Left lung (tissue), 14 donors: ENCODE measurements at places on chromosomes 2 and 18. TPM values are rescaled to one million over a fixed set of nuclear protein-coding genes. Genes with fewer than 3 reads are reported as not detected.
A peak's percentile ranks its signal among the peaks of the same experiment; 100 is the strongest.

DNA sequence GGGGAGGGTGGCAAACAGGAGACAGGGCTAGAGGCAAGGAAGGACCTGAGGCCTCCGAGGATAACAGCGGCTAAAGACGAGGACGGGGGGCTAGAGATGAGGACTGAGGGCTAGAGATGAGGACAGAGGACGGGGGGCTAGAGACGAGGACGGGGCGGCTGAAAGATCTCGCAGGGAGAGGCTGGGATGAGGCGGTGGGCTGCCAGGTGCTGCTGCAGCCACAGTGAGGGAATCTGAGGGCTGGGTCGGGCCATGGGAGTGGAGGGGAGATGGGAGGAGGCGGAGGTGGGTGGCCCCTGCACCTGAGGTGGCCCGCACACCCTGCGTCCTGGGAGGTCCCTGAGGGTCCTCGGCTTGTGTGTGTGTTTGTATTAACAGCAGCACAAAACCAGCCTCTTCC, 350.2 kb upstream of the SALL3 start:
- no peak for DNase-seq

GRCh38 chr2:209940936-209941335, 61.5 kb upstream of the RPE start:
- peak; percentile 89 for DNase-seq

DNA sequence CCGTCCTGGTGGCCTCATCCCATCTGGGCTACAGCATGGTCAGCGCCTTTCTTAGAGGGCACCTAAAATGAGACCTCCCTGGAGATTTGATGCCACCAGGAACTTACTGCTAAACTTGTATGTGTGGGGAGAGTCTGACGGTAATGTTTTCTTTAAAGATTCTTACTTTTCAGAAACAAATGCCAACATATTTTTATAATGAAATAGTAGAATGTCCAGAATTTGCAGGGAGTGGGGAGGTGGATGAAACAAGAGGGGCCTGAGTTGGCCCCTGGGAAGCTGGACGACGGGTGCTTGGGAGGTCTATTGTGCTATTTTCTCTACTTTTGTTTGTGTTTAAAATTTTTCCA, 118.8 kb upstream of the CTDP1 start:
- DNase-seq: no peak

GRCh38 chr2:5766561-5766960, 74.4 kb downstream of the SOX11 start:
- DNase-seq: no peak

DNA sequence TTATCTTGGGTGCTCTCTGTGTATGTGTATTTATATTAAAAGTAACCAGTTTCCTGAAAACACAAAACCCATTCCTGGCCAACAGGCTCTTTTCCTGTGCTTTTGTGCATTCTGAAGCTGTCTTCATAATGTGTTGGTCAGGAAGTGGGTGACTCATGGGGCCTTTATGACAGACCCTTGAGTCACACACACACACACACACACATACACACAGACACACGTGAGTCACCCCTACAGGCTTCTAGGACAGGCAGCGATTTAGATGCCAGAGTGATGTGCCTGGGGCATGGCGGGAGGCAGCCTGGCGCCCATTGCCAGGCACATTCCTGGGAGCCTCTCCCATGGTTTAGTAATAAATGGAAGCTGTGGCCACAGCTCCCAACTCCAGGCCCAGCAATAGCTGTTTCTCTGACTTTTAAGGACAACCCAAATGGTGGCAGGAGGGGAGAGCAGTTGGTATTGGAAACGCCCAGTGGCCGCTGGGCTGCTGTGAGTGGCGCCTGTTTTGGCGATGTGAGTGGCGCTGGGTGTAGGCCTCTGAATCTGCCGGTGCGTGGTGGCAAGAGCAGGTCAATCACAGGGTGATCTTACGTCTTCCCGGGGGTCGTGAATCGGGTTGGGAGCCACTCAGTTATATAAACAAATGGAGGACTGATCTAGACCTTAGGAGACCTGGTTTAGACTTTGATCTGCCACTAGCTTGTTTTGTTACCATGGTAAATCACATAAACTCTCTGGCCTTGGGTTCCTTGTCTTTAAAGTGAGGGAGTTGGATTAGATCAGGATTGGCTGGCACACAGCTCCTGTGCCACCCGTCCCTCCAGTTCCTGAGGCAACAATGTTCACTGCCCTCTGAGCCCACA, 150.7 kb upstream of the DLX2 start:
- DNase-seq: no peak

DNA sequence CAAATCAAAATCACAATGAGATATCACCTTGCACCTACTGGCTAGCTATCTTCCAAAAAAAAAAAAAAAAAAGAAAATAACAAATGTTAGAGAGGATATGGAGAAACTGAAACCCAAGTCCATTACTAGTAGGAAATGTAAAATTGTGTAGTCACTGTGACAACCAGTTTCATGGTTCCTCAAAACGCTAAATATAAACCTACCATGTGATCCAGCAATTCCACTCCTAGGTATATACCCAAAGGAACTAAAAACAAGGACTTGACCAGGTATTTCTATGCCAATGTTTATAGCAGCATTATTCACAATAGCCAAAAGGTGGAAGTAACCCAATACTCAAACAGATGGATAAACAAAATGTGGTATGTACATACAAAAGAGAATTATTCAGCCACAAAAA, 11.7 kb upstream of the SCRN3 start:
- DNase-seq: no peak

DNA sequence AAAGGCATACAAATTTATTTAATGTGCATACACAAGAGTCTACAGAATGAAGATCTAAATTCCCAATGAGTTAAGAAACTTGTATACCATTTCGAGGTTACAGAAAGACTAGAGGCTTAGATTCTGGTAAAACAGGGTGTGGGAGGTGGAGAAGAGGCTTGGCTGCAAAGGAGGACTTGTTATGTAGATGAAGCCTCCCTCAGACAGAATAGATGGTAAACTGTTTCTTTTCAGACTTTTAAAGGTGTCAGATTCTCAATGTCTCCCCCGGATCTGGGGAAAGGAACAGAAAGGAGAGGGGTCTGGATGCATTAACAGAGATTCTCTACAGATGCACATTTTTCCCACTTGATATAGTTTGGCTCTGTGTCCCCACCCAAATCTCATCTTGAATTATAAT, 126.0 kb downstream of the ST6GAL2 start:
- DNase-seq: no peak

GRCh38 chr18:60421356-60422118, 49.0 kb upstream of the MC4R start:
- DNase-seq: no peak

- DNase-seq: no peak
Observed at GRCh38 chr18:61697306-61697909, 195.4 kb downstream of the RNF152 start.

DNA sequence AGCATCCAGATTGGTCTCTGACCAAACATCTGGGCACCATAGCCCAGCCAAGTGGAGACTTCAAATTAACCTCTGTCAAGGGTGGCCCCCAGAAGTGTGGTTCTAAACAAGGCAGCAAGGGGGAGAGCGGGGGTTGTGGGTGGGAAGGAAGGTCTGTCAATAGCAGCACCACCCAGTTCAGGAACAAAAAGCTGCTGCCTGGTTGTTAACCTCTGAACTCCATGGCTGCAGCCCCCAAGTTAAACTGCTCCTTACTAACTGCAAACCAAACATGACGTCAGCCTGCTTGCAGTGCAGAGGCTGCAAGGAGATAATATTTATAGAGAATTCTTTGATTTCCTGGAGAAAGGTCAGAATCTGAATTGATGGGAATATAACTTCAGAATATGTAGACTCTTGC, 76.5 kb downstream of the ARL4C start:
- no peak for DNase-seq

GRCh38 chr2:135818937-135819610, 17.9 kb downstream of the LCT start:
- no peak for DNase-seq

DNA sequence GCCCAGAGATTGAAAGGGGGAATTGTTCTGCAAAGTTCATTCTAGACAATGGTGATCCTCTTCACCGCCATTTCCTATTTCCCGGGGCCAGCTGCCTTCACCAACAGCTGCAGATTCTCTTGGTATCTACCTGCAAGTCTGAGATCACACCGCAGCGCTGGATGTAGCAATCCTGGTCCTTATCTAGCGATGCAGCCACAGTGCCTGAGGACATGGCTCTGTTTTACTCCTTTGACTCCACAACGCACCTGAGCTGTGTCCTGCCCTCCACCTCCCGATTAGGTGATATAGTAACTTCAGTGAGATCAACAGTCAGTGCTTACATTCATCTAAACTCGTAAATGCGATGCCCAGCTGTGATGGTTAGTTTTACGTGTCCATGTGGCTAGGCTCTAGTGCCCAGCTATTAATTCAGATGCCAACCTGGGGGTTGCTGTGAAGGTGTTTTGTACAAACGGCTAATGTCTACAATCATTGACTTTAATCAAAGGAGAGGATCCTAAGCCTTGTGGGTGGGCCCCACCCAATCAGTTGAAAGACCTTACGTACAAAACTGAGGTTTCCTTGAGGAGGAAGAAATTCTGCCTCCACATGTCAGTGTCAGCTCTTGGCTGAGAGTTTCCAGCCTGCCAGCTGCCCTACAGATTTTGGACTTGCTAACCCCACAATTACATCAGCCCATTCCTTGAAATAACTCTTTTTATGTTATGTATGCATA, 189.8 kb downstream of the SH3BP4 start:
- DNase-seq: no peak

- DNase-seq: no peak
Observed at GRCh38 chr18:61273533-61273932, 59.7 kb upstream of the CDH20 start.

DNA sequence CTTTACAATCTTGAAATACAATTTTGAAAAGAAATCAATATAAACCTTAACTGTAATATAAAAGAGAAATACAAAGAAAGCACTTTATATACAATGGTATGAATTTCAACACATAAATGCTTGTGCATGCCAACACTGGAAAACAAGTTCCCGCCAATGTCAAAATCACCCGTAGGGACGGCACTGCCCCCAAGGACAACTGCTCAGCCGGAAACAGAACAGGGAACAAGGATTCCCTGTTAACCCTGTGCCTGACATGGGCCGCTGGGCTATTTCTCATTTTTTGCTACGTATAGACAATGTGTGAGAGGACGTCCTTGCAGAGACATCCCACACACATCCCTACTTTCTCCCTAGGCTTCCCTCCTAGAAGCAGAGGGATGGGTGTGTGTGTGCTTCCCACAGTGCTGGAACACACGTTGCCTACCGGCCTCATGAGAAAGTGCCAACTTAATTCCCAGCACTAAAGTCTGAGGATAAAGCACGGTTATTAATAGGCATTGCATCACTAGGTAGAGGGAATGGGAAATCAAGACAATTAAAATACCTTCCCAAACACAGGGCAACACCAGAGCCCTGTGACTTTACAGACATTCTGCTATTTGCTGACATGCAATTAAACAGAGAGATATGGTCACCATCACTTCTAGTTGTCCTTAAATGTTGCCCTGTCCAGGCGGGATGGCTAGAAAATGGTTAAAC, 14.4 kb downstream of the AFG3L2 start:
- DNase-seq: no peak

- DNase-seq: no peak
Observed at GRCh38 chr2:215779912-215780311, 233.4 kb downstream of the MREG start.

- DNase-seq: no peak
Observed at GRCh38 chr2:105166688-105167087, 74.9 kb upstream of the GPR45 start.

- peak; percentile 76 for DNase-seq
Observed at GRCh38 chr2:95115418-95115817, 6.2 kb downstream of the MRPS5 start.

GRCh38 chr2:86218124-86218523, 18.9 kb downstream of the MRPL35 start:
- DNase-seq: no peak

DNA sequence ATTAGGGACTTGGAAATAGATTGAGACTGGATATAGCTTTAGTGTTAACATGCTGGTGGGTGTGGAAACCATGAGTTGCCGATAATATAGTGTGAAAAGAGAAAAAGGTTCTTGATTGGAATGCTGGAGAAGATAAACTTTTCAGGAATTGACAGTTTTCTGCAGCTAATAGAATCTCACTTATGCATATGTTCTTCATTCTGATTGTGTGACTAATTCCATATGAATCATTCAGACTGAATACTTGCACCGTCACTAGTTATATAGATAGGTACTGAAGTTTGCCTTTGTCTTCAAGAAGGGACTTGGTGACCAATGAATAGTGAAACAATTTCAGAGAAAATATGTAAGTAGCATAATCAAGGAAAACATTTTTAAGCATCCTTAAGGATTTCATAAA, 225.7 kb upstream of the FOSL2 start:
- no peak for DNase-seq

DNA sequence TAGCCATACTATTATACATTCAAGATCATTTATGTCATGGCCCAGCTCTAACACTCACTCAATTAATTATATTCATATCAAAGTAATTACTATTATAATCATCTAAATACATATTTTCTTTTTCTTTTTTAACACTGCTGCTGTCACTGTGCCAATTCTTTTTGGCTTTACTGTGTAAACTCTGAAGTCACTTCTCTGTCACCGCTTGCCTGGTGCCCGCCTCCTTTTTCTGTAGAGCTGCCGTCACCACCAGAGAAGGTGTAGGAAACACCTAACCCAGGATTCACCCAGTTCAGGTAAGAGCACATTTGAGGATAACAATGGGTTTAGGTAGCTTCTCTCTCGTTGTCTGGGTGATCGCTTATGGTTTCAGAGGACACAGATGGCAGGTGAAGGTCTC, 93.3 kb downstream of the AOX1 start:
- no peak for DNase-seq

GRCh38 chr2:233422050-233422639, 67.9 kb downstream of the DGKD start:
- DNase-seq: peak; percentile 90

C2orf80 gene
- total RNA-seq: not detected

SCN2A gene
- total RNA-seq: 0.50 TPM

CNGA3 gene
- total RNA-seq: not detected

ZNF804A gene
- total RNA-seq: 0.86 TPM

ANKRD62 gene
- total RNA-seq: 0.20 TPM

C2orf66 gene
- 0.15 TPM for total RNA-seq

CACNB4 gene
- 7.8 TPM for total RNA-seq

ASB18 gene
- total RNA-seq: not detected

SNORC gene
- total RNA-seq: 3.6 TPM

GTF2A1L gene
- not detected for total RNA-seq
